ACHN (cell line): ENCODE measurements at places on chromosomes 2 and 18.

DNA sequence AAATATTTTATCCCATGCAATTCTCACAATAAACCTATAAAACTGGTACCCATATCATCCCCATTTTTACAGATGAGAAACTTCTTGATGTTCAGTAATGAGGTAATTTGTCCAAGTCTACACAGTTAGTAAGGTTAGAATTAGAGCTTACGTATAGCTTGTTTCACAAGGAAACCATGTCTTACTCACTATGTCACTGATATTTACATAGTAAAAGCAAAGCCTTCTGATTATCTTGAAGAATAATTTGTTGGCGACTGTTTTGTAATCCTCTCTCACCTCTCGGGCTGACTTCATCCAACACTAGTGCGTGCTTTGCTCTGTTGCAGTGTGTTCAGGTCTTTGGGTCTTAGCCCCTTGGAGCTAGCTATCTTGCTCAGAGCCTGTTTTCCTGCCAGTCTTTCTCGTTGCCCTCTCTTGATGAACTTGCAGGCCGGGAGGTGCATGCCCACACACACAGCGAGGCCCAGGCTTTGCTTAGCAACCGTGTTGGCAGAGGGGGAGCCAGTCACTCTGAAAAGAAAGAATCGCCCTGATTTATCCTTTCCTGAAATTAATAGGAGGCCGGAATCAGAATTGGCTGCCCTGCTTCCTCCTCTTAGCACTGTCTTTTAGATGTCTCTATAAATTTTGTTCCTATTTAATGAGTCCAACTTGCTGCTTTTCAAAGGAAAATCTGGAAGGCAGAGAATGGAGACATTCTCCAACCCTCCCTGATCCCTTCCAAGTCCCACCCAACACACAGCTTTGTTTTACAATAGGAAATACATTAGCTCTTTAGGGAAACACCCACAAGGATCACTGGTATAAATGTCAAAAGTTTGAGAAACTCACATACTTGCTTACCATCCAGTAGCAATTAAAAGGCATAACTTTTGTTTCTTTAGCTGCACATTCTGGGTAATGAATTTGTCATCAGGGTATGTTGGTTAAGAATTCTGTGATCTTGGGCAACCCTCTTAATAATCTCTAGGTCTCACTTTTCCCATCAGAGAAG lies 97.6 kb upstream of the SEC11C start:
- DNase-seq, result no peak

GRCh38 chr2:10430886-10431622 lies 17.1 kb downstream of the ODC1 start:
- DNase-seq, result no peak

GRCh38 chr2:212337486-212338343 lies 200.9 kb downstream of the ERBB4 start:
- no peak for DNase-seq

DNA sequence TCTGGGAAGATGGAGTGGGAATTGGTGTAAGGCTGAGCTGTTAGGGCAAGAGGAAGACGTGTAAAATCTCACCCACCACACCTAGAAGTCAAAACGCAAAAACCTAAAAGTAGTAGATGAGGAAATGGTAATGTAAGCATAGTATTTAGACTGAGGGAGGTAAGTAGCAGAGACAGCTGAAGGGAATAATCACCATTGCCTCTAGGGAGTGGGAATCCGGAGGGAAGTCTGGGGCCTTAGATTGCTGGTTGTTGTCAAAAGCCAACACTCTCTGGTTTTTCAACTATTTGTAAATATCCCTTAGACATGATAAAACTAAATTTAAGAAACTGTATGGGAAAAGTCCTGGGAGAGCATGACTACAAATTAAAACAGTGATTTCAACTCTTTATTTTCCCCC lies 28.7 kb upstream of the MYCN start:
- no peak for DNase-seq

GRCh38 chr18:5627776-5628511 lies 84.1 kb upstream of the EPB41L3 start:
- no peak for DNase-seq

DNA sequence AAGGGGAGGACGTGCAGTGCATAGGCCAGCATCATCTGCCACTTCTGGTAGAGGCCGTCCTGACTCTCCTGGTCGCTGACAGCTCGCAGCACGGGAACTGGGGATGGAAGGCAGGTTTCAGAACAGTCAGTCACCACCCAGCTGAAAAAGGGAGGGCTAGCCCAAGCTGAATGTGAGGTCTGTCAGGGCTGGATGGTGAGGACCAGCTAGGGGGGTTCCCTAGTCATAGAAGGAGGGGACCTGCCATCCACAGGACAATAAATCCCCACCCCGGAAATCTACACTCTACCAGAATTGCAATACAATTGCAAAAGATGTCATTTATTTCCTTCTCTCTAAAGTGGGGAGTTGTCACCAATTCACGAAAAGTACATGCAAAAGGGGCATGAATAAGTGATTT lies 15.8 kb downstream of the ABCG5 start:
- DNase-seq, result no peak

DNA sequence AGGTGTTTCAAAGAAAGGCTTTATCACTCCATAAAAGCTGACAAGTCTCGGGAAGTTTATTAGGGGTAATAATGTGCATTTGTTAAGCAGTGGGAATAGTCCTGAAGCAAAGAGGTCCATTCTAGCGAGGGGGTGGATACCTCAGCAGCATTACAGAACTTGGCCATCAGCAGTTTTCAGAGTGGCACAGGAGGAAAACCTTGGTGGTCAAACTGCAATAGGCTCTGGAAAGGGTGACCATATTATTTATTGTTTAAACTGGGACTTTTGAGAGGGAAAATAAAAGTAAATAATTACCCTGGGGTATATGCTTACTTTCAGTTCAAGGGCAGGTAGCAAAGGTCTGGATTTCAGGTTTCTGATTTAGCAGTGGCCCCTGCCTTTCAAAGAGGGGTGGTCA lies 115.5 kb upstream of the KLHL14 start:
- DNase-seq, result no peak

GRCh38 chr2:45390861-45391260 lies 220.2 kb downstream of the SRBD1 start:
- DNase-seq, result no peak

GRCh38 chr2:31922542-31923408 lies 88.0 kb downstream of the MEMO1 start:
- DNase-seq, result no peak

- DNase-seq, result peak; percentile 13
Observed at GRCh38 chr2:150271952-150272802, 215.3 kb downstream of the RND3 start.

DNA sequence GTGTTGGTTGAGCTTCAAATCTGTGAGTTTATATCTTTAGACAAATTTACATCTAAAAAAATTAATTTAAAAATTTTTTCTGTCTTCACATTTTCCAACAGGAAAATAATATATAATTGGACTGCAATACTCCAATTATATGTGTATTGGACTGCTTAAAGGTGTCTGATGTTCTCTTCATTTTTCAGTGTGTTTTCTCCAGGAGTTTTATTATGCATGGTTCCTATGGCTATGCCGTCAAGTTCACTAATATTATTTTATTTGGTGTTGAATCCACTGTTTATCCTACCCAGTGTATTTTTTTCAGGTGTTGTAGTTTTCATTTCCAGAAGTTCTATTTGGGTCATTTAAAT lies 62.1 kb upstream of the CTLA4 start:
- no peak for DNase-seq

- DNase-seq, result peak; percentile 48
Observed at GRCh38 chr2:26011990-26012856, 21.7 kb upstream of the RAB10 start.

GRCh38 chr2:231891514-231891905 lies 34.7 kb downstream of the NPPC start:
- no peak for DNase-seq

- no peak for DNase-seq
Observed at GRCh38 chr2:43144263-43144662, 82.1 kb downstream of the ZFP36L2 start.

DNA sequence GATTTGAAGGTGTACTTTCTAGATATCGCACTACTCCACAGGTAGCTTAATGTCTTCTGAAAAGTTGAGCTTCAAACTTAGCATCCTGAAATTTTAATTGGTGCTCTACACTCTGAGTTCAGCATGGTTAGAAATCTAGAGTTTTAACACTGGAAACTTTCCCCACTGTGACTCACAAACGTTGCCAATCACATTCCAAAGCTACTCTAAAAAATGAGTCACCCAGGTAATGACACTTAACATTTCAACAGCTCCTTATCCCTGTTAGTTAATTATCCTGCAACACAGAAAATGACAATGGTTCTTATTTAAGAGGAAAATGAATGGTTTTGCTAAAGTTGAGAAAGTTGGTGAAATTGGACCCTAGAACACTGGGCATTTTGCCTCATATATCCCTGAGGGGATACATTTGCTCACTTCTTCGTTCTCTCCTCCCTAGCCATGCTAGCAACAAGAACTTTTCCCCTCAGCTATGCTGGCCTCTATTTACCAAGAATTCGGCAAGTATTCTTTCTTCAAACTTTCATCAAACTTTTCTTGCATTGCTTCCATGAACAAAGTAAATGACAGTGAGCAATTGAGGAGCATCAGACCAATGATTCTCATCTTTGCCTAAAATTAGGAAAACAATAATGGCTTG lies 1024.1 kb upstream of the KLHL29 start:
- DNase-seq, result no peak

DNA sequence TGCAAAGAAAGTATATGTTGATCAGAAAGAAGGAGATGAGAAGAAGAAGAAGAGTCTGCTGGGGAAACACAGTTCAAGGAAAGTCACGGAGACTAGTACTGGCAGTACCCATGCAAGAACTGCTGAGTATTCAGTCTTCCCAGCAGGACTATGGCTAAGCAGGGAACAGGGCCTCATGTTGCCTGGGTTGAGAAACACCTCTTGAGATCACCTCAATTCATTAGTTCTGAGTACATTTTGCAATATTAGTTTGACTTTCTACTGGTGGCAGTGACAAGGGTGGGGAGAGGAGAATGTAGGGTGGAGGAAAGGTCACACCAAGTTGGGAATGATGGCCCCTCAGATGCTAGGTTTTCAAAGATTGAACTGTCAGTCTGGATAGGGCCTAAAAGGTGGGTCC lies 50.5 kb downstream of the MRPL33 start:
- DNase-seq, result no peak

DNA sequence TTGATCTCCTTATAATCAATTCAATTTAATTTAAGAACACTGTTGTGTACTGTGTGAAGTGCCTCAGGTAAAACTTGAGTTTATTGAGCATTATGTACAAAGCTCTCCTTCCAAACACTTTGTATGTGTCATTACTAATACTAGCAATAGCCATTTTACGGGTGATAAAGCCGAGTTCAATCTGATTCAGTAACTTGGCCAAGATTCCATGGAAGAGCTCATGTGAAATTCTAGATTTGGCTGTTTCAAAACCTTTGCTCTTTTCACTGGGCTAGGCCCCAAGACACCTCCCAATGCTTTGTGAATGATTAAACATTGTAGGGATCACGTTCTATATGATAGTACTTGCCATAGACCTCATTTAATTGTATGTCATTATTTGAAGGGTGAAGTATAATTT lies 8.9 kb upstream of the NFE2L2 start:
- peak; percentile 59 for DNase-seq

DNA sequence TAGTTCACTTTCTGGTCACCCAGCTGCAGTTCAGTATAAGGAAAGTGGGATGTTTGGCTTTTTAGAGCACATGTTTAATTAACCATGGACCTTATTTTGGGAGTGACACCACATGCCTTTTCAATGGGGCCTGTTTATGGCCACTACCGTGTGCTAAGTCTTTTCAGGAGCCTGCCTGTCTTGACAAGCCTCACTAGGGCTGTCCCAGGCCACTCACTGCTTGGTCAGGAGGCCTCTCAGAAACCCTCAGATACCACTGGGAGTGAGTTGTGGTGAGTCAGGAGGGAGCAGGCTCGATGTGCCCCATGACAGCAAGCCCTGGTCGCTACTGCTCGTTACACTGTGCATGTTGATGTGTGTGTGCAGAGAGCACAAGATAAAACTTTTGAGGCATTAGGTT lies 123.0 kb downstream of the MAP4K4 start:
- peak; percentile 15 for DNase-seq

- DNase-seq, result no peak
Observed at GRCh38 chr18:25061395-25061794, 290.6 kb downstream of the ZNF521 start.

DNA sequence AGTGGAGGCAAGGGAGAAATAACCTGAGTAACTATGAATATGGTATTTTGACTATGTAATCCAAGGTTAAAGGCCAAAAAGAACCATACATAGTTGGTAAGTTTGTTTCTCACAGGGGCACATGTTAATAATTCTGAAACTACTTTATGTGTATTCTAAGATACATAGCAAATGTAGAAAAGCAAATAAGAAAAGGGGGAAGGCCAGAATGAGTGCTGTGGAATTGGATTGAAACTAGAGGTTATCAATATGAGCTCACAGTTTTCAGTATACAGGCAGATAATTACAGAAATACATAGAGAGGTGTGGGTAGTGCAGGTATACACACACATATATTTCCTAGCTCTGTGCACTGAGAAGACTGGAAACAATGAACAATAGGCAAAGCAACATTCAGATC lies 13.7 kb downstream of the INO80C start:
- DNase-seq, result no peak

DNA sequence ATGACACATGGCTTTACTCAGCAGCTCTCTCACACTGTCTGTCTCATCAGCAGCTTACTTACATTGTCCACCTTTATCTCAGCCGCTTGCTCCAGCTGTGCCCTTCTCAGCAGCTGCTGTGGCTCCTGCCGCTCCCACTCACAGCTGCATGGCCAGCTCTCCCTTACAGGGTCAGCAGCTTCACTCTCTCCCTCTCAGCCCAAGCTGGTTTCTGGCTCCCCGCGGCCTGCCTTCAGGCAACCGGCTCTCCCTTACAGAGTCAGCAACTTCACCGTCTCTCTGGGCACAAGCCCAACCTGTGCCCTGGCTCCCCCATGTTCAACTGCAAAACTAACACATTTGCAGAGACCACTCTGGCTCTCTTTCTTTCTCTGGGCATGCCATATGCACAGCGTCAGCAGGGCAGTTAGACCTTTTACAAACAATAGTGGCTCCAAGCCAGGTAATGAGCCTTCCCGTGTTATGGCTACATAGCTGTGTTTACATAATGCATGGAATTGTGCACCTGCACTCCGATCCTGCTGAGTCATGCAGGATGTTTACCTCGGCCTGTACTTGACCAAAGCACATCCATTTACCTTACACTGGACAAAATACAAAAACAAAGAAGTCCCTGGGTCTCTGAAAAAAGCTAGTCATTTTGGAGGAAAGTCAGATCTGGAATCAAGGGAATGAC lies 167.3 kb downstream of the DOK6 start:
- DNase-seq, result no peak

DNA sequence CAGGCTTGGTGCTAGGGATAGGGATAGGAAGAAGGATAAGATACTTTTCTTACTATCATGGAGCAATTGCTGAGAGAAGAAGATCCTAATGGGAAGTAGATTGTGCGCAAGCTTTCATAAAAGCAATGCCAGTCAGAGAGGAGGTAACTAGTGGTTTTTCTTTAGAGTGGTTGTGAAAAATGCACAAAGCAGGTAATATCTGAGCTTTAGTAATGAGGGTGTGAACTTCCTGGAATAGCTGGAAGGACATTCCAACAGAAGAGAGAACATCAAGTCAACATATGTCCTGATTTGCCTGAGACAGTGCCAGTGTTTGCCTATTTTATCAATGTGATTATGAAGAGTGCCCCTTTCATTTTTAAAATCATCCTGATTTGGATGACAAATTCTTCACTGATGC lies 34.1 kb downstream of the CCBE1 start:
- DNase-seq, result no peak
